Keratinocyte (primary cell): ENCODE measurements at places on chromosomes 1 and 21. TPM values are rescaled to one million over a fixed set of nuclear protein-coding genes. Genes with fewer than 3 reads are reported as not detected.
A peak's percentile ranks its signal among the peaks of the same experiment; 100 is the strongest.

DNA sequence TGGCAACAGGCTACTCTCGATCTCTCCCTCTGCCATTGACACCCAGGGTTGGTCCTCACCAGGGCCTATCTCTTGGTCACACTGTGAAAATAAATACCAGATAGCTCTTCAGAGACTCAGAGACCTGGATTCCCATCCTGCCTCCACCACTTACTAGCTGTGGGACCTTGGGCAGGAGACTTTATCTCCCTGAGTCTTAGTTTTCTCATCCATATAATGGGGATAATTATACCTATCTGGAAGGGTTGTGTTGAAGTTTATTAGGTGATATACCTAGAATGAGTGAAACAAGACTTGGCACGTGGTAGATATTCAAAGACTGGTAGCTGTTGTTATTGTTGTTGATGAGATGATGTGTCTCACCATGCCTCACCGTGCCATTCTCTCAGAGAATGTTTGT is 7.4 kb downstream of the DMBX1 start:
- H3K4me3 ChIP-seq: no peak overlapping the region
- peaks cover 46% of the 10 kb centered on the region for H3K27me3 ChIP-seq
- H3K4me1 ChIP-seq: no peaks in the 10 kb centered on the region
- H3K27ac ChIP-seq: no peak overlapping the region

- no peak for DNase-seq
- H3K27me3 ChIP-seq: no peaks in the 10 kb centered on the region
- H3K4me1 ChIP-seq: no peaks in the 10 kb centered on the region
- no peaks in the 10 kb centered on the region for H3K36me3 ChIP-seq
- no peak overlapping the region for H3K4me3 ChIP-seq
- H3K27ac ChIP-seq: no peak overlapping the region
Observed at GRCh38 chr1:177959811-177960515, 9.9 kb downstream of the SEC16B start.

DNA sequence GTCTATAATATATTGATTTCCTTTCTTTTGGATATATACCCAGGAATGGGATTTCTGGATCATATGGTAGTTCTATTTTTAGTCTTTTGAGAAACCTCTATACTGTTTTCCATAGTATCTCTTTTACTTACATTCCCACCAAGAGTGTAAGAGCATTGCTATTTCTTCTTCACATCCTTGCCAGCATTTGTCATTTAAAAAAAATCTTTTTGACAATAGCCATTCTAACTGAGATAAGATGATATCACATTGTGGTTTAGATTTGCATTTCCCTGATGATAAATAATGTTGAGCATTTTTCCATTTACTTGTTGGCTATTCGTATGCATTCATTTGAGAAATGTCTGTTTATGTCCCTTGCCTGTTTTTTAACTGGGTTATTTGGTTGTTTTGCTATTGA is 467.4 kb downstream of the COL11A1 start:
- H3K4me3 ChIP-seq: no peak overlapping the region
- H3K27ac ChIP-seq: no peak overlapping the region
- H3K4me1 ChIP-seq: no peaks in the 10 kb centered on the region
- no peaks in the 10 kb centered on the region for H3K36me3 ChIP-seq
- DNase-seq: no peak
- H3K27me3 ChIP-seq: no peaks in the 10 kb centered on the region

GRCh38 chr1:11143401-11143800 is 43.7 kb upstream of the EXOSC10 start:
- peaks cover 48% of the 10 kb centered on the region for H3K4me1 ChIP-seq
- H3K4me3 ChIP-seq: no peak overlapping the region
- no peak overlapping the region for H3K27ac ChIP-seq
- DNase-seq: no peak
- H3K27me3 ChIP-seq: no peaks in the 10 kb centered on the region

DNA sequence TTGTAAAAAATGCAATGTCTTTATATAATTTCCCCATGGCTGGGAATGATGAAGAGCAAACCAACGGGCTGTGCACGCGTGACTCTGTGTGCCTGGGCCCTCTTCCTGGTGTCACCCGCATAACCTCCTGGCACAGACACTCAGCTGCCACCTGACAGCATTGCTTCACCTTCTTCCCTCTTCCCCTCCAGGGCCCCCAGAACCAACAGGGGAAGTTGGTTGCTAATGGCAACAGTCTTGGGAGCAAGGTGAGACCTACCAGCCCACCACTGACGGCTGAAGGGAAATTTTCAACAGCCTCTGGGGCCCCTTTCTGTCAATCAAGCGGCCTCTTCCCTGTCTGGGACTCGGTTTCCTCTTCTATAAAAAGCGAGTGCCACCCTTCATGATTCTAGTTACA is 33.2 kb downstream of the SSBP3 start:
- no peak overlapping the region for H3K4me3 ChIP-seq
- peaks cover 17% of the 10 kb centered on the region for H3K4me1 ChIP-seq
- no peak for DNase-seq
- no peak overlapping the region for H3K27ac ChIP-seq

- DNase-seq: no peak
- H3K27me3 ChIP-seq: no peaks in the 10 kb centered on the region
- no peaks in the 10 kb centered on the region for H3K36me3 ChIP-seq
- no peak overlapping the region for H3K4me3 ChIP-seq
Observed at GRCh38 chr1:218524526-218524925, 179.4 kb downstream of the TGFB2 start.

DNA sequence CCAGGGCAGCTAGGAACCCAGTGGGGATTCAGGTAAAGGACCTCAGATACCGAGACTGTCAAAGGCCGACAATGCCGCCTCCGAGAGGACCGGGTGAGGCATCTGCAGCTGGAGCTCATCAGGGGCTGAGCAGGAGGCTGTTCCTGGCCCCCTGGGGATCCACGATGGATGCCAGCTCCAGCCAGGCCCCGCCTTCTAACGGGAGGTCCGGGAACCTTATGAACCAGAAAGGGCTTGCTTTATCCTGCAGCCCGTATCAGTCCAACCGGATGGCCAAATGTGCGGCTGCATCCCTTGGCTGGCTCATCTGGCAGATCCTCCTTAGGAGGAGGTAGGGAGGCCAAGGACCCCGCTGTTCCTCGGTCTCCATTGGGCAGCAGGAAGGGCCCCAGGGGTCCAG is 32.0 kb downstream of the SLC45A1 start:
- peaks cover 21% of the 10 kb centered on the region for H3K4me1 ChIP-seq
- no peaks in the 10 kb centered on the region for H3K27me3 ChIP-seq
- H3K27ac ChIP-seq: no peak overlapping the region
- no peak overlapping the region for H3K4me3 ChIP-seq
- H3K36me3 ChIP-seq: peaks cover 12% of the 10 kb centered on the region

DNA sequence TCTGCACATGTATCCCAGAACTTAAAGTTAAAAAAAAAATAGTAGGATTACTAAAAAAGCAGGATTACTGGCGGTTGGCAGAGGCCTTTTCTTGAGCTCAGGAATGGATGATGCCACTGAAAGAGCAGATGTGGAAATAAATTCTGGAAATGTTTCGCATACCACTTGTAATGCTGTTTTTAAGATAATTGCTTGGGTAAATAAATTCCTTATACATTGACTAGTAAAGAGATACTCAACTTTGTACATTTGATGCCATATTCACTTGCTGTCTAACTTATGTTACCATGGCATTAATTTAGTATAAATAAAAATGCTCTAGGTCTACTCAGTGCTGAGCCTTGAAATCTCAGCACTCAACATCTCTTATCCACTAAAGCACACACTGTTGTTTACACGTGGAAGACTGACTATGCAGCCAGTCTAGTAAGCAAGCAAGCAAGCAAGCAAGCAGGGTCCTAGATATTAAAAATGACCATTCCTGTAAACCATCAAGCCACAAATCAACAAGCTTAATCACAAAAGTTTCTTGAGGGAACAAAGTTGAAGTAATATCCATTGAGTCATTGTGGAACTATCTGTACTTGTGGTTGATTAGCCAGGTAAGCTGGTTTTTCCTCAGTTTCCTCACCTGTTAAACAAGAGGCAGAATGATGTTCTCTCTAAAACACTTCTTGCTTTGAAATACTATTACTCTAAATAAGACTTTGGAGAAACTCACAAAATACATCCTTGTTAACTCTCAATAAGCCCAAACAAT is 1.7 kb upstream of the RASAL2 start:
- peaks cover 26% of the 10 kb centered on the region for H3K4me1 ChIP-seq
- peak overlapping the region; percentile 96 for H3K4me3 ChIP-seq
- H3K27ac ChIP-seq: no peak overlapping the region

DNA sequence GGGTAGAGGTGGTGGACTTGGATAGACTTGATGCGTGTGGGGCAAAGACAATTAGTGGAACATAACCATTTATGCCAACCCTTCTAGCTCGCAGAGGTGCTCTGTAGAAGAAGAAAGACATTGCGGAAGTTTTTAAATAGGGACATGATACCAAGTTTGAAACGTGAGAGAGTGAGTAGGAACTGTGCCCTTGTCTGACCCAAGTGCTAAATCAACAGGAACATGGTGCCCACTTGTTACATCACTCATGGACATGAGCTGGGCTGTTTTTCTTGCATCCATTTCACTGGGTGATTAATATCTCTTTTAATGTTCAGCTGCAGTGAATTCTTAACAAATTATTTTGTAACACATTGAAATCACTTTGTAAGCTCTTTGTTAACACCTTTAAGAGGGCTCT is 408.1 kb upstream of the VAMP3 start:
- H3K4me3 ChIP-seq: no peak overlapping the region
- no peaks in the 10 kb centered on the region for H3K27me3 ChIP-seq
- peaks cover 6% of the 10 kb centered on the region for H3K4me1 ChIP-seq
- no peaks in the 10 kb centered on the region for H3K36me3 ChIP-seq

GRCh38 chr1:111654839-111655238 is 35.2 kb downstream of the RAP1A start:
- H3K4me3 ChIP-seq: no peak overlapping the region
- no peaks in the 10 kb centered on the region for H3K4me1 ChIP-seq
- no peak overlapping the region for H3K27ac ChIP-seq
- H3K27me3 ChIP-seq: no peaks in the 10 kb centered on the region
- no peak for DNase-seq
- no peaks in the 10 kb centered on the region for H3K36me3 ChIP-seq

GRCh38 chr1:8213676-8214075 is 104.2 kb upstream of the SLC45A1 start:
- no peak for DNase-seq
- H3K4me3 ChIP-seq: no peak overlapping the region
- H3K4me1 ChIP-seq: peaks cover 31% of the 10 kb centered on the region
- no peak overlapping the region for H3K27ac ChIP-seq
- no peaks in the 10 kb centered on the region for H3K36me3 ChIP-seq

DNA sequence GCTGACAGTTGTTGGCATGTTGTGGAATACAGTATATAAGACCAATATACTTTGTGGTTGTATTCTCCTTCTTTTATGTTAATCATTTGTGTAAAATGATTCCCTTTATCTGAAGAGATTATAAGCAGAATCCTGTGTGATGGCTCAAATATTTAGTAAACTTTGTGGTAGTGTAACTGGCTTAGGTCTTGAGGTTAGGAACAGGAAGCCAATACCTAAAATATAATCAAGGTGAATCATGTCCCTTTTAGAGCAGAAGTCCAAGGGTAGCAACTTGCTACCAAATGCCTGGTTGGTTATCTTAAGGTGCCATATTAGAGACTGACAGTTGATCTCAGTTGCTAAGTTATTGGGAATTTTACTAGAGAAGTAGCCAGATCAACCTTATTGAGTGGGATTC is 398.5 kb upstream of the ADAMTS5 start:
- no peak for DNase-seq
- no peaks in the 10 kb centered on the region for H3K36me3 ChIP-seq
- H3K4me1 ChIP-seq: peaks cover 3% of the 10 kb centered on the region
- no peaks in the 10 kb centered on the region for H3K27me3 ChIP-seq
- no peak overlapping the region for H3K4me3 ChIP-seq

GRCh38 chr21:34692458-34693020 is 23.7 kb downstream of the CLIC6 start:
- H3K4me3 ChIP-seq: no peak overlapping the region
- H3K4me1 ChIP-seq: no peaks in the 10 kb centered on the region
- H3K27ac ChIP-seq: no peak overlapping the region
- no peaks in the 10 kb centered on the region for H3K36me3 ChIP-seq

- no peaks in the 10 kb centered on the region for H3K36me3 ChIP-seq
- DNase-seq: no peak
- no peak overlapping the region for H3K27ac ChIP-seq
- H3K4me1 ChIP-seq: no peaks in the 10 kb centered on the region
Observed at GRCh38 chr1:56334047-56334446, 245.3 kb downstream of the PLPP3 start.

DNA sequence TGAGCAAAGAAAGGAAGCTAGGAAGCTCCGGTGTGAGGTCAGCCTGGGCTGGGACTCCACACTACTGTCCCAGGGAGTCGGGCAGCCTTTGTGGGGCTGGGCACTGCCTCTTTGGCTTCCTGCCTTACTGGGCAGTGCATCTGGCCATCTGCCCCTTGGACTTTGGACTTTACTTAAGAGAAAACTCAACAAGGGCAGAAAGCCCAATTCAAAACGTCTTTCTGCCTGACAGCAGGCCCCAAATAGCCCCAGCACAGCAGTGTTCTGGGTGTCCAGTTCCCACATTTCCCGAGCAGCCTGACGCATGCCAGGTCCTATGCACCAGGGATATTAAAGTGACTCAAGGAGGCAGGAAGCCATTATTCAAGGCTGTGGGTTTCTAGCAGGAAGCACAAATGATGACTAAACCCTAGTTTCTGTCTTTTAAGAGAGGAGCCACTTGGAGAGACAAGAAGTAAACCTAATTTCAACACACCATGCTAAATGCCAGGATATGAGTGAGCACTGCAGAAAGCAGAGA is 37.9 kb upstream of the EDEM3 start:
- no peaks in the 10 kb centered on the region for H3K36me3 ChIP-seq
- H3K27me3 ChIP-seq: no peaks in the 10 kb centered on the region
- DNase-seq: peak; percentile 63
- no peak overlapping the region for H3K4me3 ChIP-seq

- no peaks in the 10 kb centered on the region for H3K4me1 ChIP-seq
- H3K27ac ChIP-seq: no peak overlapping the region
- H3K4me3 ChIP-seq: no peak overlapping the region
- no peaks in the 10 kb centered on the region for H3K27me3 ChIP-seq
- H3K36me3 ChIP-seq: no peaks in the 10 kb centered on the region
Observed at GRCh38 chr21:14773777-14774345, 227.7 kb upstream of the SAMSN1 start.

Gene CYP4X1
- 0.93 to 1.2 TPM (median 1.00 TPM) in 3 replicates for polyA plus RNA-seq

Gene KCNA2
- 0.03 to 0.10 TPM in 2 of 3 replicates, not detected in the other for polyA plus RNA-seq

Gene ERG
- polyA plus RNA-seq: 0.08 to 0.19 TPM (median 0.09 TPM) in 3 replicates

Gene NT5C1A
- polyA plus RNA-seq: not detected in 3 replicates

Gene OR2AK2
- polyA plus RNA-seq: not detected in 3 replicates
